ENCODE measurements at places on chromosomes 13 and 19.
A peak's percentile ranks its signal among the peaks of the same experiment; 100 is the strongest.

GRCh38 chr19:11881151-11881800, 6.3 kb upstream of the ZNF69 start:
- DNase-seq, result no peak

GRCh38 chr13:98216711-98217285, 39.7 kb upstream of the RNF113B start:
- no peak for DNase-seq

DNA sequence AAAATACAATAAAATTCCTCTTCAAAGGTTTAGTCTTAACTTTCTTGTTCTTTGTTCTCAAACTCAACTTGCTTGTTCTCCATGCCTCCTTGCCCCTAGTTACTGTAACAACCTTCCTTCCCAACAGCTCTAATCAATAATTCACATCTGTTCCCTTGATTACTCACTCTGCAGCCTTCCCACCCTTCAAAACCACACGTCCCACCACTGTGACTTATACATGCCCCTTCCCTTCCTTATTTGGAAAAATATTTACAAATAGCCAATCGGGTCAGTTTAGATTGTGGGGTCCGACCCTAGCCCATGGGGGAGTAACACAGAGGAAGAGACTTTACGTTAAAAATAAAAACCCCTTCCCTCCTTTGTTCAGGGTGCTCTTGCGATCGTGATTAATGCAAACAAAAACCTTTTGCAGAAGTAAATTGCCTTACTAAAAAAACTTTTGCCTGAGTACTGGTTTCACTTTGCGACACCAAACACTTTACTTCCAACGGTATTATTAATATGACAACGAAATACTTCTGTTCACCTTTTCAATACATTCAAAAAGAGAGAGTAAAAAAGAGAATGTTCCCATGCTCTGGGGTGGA, 512 bp upstream of the ZNF93 start:
- no peak for DNase-seq

- DNase-seq, result peak; percentile 32
Measured at GRCh38 chr19:38319421-38320258, at the start of gene KCNK6. KCNK6 (plus strand) TSS chr19:38319845; CDS start chr19:38319951, 106 bp downstream.

GRCh38 chr13:23715762-23716235, 145.6 kb downstream of the TNFRSF19 start:
- DNase-seq, result no peak

DNA sequence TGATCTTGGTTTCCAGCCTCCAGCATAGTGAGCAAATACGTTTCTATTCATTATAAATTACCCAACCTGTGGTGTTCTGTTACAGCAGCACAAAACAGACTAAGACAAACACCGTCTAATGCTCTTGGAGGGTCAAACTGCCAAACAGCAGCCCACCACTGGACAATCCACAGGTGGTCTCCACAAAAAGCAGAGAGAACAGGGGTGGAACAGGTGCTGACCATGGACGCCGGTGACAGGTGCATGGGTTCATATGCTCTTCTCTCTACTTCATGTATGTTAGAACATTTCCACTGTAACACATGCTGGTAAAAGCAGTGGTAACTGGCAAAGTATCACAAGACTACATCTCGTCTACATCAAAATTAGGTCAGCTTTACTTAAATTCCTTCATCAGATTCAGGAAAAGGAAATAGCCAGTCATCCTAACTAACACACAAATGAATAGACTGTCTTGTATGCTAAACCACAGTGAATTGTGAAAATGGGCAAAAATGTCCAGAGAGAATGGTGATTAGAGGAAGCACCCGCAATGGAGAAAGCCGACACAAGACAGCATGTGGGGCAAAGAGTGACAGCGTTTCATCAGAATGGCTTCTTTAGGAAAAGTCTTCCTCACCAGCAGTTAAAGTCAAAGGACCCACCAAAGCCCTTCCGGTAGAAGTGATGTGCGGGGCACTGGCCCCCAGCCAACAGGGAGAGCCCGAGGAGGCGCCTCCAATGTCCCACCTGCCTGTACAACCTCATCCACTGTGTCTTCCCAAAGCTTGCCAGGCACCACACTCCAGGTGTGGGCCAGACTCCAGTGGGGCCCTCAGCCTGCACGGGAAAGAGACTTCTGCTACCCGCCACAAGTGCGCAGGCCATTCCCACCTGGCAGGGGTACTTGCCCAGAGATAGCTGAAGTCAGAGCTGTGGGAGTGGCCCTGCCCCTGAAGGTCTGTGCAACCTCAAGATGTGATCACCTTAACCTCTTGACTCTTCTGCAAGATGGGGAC, 6.5 kb downstream of the CARS2 start:
- DNase-seq, result no peak

DNA sequence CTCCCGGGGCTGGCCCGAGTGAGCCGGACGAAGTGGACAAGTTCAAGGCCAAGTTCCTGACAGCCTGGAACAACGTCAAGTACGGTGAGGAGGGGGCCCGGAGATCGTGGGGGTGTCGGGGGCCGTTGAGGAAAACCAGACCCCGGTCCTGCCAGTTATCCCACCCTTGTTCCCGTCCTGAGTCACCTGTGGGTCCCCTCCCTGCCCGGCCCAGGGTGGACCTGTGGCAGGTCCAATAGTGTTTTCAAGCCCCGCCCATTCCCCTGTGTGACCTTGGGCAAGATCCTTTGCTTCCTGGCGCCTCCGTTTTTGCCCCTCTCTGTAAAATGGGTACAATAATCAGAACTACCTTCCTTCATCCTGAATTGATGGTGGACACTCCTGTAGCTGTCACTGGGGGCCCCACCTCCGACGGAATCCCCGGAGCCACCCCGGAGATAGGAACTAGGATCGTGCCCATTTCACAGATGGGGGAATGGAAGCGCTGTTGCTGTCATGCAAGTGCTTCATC, 593 bp downstream of the ATG4D start:
- peak; percentile 49 for DNase-seq

DNA sequence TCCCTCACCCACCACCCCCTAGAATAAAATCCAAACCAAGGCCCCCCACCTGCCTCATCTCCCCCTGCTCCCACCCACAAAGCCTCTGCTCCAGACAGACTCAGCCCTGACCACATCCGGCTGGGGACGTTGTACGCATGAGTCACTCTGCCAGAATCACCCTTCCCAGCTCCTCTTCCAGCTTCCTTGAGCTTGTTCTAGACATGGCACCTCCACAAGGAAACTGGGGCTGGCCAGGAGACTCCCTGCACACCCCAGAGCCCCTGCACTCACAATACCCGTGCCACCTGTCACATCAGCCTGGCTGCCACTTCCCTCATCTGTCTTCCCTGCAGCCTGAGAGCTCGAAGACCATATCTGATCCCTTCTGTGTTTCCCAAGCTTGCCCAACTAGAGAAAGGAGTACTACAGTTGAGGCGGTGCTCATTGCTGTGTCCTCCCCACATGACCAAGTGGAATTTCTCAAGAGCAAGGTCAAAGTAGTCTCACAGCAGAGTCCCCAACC, 9.7 kb downstream of the DEDD2 start:
- no peak for DNase-seq

DNA sequence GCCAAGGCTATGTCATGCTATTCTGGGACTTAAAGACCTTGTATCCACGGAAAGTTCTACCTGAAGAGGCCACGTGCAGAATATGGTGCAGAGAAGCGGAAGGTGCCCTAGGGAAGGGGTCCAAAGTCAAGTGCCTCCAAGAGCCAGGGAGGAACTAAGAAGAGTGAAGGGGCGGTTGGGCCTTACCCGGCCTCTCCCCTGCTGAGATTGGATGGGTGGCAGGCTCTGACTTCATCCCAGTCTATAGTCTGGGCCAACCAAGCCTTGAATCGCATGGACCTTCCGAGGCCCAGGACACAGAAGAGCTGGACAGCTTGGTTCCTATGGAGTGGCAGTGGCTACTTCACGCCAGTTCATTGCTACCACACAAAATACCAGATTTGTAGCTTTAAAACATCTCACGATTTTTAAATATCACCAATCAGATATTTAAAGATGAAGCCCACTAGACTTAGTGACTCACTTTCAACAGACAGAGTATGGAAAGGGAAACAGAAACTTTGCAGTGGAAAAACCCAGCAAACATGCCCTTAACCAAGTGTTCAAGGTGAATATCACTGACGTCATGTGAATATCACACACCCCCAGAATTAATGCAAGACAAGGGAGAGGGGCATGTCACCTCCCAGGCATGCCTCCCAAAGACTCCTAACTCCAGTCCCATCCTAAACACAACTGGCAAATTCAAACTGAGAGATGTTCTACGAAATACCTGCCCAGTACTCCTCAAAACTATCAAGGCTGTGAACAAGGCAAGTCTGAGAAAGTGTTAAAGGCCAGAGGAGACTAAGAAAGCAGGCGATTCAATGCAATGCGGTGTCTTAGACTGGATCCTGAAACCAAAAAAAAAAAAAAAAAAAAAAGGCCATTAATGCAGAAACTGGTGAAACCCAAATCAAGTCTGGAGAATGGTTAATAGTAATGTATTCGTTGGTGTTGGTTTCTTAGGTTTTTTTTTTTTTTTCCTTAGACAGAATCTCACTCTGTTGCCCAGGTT, 10.2 kb downstream of the C19orf12 start:
- no peak for DNase-seq

DNA sequence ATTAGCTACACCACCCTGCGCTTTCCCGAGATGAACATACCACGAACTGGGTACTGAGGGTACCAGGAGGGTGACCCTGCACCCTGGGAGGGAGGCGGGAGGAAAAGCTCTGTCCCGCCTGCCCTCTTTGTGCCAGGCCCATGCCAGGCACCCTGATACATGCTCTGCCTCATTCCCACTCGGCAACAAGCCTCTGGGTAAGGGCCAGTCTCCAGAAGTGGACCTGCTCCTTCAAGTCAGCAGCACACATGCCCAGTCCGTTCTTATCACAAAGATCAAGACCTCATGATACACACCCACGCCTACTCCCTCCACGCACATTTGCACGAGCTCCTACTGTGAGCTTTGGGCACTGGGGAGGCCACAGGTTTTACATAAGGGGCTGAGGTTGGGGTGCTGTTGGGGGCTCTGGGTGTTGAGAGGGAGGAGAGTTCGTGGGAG, 2.0 kb upstream of the FFAR1 start:
- DNase-seq, result no peak

DNA sequence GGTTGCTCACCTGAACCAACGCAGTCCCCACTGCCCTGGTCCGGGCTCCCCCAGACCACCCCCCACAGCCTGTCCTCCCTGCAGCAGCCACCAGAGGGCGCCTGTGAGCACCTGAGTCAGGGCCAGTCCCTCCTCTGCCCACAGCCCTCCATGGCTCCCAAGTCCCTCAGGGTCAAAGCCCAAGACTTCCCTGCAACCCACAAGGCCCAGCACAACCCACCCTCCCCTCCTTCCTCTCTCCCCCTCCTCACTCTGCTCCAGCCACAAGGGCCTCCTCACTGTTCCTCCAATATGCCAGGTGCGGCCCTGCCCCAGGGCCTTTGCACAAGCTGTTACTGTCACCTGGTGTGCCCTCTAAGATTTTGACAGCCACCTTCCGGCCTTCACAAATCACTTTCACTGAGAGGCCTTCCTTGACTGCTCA, 10.9 kb downstream of the GNA15 start:
- no peak for DNase-seq

- no peak for DNase-seq
Measured at GRCh38 chr19:38686530-38686888, 39.1 kb downstream of the ACTN4 start.

DNA sequence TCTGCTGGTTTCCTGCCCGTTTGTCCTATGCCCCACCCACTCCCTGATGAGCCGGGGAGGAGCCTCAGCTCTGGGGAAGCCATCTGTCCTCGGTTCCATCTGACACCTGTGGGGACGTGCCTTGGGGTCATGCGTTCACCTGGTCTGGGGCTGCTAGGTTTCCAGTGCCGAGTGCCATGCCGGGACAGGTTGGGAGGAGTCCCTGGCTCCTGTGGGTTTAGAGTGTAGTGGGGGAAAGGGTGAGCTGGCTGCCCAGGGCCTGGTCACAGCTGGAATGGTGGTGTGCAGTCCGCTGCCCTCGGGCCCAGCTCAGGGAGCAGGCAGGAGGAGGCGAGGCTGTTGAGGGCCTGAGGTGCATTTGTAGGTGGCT, 2.5 kb downstream of the KDM4B start:
- DNase-seq, result no peak

DNA sequence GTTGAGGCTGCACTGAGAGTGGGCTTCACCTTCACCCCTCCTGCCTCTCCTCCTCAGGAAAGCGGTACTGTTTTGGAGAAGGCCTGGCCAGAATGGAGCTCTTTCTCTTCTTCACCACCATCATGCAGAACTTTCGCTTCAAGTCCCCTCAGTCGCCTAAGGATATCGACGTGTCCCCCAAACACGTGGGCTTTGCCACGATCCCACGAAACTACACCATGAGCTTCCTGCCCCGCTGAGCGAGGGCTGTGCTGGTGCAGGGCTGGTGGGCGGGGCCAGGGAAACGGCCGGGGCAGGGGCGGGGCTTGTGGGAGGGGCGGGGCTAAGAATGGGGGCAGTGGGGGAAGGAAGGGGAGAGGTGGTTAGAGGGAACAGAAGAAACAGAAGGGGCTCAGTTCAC, 7.5 kb downstream of the CYP2A13 start:
- DNase-seq, result no peak

GRCh38 chr19:39599116-39599515, 3.2 kb upstream of the LGALS13 start:
- DNase-seq, result no peak

DNA sequence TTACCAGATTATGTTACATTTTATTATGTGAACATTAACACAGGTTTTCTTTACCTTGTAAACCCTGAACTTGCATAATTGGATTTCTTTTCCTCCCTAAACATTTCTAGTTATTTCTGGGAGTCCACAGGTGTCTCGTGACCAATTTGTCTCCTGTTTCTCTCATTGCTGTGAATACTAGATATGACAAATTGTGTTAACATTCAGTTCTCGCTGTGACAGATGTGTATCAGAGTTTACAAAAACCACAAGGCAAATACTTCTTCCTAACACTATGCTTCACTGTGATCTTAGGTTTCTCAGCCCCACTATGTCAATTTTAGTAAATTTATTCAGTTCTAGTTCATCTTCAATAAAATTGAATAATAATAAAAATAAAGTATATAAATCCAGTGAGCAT, 1554.9 kb downstream of the EFNB2 start:
- DNase-seq, result no peak

DNA sequence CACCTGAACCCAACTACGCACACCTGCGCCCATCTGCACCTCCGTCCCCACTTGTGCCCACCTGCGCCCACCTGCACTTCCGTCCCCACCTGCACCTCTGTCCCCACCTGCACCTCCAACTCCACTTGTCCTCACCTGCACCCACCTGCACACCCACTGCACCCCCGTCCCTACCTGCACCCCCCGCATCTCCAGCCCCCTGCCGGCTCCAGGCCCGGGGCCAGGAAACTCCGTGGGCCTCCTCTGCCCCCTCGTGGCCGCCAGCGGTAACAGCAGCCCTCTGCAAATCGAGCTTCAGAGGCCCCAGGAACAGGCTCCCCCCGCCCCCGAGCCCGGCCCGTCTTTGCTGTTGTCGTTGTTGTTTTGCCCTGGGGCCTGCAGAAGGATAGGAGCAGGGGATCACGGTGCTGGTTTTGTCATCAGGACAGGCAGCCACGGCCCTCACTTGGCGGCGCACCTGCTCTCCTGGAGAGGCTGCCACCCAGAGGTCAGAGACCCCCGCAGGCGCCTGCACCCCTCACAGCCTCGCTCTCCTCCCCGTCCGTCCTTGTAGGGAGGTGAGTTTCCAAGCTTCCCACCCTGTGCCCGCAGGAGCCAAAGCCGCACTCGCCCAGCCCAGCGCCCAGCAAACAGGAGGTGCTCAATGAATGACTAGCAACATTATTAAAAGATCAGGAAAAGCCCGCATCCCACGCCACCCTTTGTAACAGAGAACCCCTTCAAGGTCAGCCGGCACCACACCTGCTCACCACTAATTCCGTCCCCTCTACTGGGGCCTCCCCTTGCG, 65.4 kb downstream of the GNG7 start:
- peak; percentile 25 for DNase-seq

GRCh38 chr19:737591-738093, 13.3 kb upstream of the MISP start:
- no peak for DNase-seq

GRCh38 chr19:32866564-32867265, 2.9 kb downstream of the SLC7A9 start:
- DNase-seq, result no peak
